ENCODE measurements at places on chromosomes 7 and 10.

DNA sequence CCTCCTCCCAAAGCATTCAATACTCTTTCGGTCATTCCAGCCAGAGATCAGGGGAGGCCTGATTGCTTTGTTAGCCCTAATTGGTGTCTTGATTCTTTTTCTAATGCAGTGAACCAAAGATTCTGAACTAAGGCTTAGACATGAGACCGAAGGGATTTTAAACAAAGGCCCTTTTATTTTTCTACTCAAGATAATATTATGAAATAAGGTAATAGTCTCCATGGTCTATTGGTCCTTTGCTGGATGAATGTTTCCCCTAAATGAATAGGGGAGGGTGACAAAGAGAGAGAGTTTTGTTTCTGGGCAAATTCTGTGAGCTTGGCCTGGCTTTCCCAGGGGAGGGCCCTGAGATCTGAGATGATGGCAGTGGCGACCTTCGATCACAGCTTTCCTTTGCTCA, 449.1 kb downstream of the TYW1 start:
- no peak for DNase-seq

GRCh38 chr10:105699504-105699903, 1058.4 kb downstream of the SORCS3 start:
- DNase-seq = no peak

DNA sequence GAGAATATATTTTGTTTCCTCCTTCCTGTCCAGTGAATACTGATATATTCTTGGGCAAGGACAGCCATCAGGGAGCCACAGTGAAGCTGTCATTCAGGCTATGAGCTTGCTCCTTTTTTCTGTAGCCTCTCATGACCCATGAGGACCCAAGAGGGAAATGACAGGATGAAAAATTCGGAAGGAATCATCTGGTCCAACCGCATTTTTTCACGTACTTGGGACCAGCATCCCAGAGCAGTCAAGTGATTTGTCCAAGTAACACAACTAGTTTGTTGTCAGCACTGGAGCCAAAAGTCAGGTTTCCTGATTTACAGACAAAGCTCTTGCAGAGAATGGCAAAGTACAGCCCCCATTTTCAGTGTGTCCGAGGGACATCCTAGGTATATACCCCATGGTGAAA, 47.2 kb upstream of the AGBL3 start:
- no peak for DNase-seq

DNA sequence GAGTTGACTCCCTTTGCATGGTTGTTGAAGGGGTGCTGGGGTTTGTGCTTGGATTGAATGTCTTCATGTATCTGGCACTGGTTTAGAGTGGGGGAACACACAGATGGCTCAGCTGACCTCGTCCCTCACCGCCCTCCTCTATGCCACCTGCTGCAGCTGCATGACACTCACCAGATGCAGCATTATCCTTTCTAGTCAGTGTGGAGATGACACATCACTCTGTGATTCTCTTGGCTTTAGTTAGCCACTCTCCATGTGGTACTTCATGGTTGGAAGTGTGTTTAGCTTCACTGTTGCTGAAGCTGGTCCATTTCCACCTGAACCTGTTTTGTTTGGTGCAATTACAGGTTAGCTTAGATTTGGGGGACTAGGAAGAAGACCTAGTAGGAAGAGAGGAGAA, 56.3 kb upstream of the BMPER start:
- no peak for DNase-seq

DNA sequence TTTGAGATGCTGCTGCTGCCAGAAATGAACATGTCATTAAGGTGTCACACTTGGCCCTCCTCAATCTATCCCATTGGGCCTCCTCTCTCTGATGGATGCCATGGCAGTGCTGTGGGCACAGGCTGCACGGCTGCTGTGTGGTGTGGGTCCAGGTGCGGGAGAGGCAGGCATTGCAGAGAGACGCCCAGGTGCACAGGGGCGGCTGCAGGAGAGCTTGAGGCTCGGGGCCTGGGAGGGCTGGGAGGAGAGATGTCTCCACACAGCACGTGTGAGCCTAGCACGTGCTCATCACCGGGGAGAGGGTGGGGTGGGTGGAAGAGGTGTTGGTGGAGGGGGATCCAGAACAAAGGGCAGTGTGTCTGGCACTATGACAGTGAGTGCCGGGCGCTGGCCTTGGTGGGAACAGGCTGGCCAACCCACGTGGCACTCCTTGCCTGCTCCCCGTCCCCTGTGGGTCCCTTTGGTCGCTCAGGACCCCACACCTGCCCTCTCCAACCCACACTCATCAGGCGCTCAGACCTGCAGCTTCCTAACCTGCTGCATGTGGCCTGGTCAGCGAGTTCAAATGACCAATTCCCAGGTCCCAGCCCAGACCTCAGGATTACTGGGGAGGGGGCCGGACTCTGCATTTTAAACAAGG, 39.9 kb upstream of the BNIP3 start:
- DNase-seq = no peak

DNA sequence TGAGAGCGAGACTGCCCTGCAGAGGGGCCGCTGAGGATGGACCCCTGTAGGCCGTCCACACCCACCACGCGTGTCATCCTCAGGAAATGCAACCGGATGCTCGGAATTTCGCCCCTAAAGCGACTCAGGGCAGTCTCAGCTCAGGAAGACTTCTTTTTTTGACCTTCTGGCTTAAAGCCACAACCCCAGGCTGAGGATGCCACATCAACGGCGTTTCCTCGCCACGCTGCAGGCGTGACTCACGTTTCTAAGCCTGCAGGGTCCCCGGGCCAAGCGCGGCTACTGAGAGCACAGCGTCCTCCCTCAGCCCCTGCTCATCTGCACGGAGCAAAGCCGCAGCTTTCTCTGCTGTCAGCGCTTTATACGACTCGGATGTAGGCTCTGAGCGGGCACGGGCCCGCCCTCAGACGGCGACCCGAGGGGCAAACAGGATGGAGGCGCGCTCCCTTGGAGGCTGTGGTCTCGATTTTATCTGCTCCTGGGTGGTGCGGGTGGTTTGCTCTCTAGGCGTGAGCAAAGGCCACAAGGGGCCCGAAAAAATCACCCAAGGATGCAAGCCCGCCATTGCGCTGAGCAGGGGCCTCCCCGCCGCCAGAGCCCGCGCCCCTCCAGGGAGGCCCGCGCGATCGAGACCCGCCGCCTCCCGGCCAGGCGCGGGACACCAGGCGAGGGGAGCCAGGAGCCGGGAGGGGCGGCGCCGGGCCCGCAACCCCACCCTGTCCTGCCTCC, 726 bp upstream of the INSIG1 start:
- peak; percentile 78 for DNase-seq

GRCh38 chr7:69364813-69365643, 233.2 kb upstream of the AUTS2 start:
- no peak for DNase-seq

- no peak for DNase-seq
Observed at GRCh38 chr10:81724431-81724830, 150.6 kb upstream of the NRG3 start.

DNA sequence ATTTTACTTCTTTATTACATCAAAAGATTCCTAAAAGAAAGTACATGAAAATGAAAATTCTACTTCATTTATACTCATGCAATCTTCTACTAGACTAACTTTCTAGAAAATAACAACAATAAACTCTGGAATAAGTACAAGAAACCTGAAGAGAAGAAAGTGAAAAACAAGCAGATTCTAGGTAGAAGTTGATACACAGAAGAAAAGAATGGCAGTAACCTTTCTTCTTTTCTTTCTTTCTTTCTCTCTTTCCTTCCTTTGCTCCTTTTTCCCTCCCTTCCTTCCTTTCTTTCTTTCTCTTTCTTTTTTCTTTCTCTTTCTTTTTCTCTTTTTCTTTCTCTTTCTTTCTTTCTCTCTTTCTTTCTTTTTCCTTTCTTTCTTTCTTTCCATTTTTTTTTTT, 541.7 kb upstream of the ANKRD30A start:
- DNase-seq = no peak

DNA sequence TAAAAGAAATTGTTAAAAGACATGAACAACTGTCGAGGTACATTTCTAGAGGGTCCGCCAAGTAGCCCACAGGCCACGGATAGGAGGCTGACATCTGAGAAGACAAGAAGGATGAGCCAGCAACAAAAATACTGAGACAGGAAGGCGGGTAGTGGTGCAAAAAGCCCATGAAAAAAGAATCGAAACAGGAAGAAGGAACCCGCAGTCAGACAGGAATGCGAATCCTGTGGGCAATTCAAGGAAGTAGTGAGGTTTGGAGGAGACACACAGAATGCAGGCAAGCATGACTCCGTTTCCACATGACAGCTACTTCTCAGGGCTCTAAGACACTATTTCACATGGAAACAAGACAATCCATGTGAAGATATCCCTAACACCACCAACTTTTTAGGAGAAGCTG, 125.2 kb downstream of the DOCK4 start:
- DNase-seq = no peak

GRCh38 chr7:106493041-106493731, 167.8 kb downstream of the CCDC71L start:
- DNase-seq = no peak

- no peak for DNase-seq
Observed at GRCh38 chr7:87375662-87376435, 30.4 kb downstream of the CROT start.

DNA sequence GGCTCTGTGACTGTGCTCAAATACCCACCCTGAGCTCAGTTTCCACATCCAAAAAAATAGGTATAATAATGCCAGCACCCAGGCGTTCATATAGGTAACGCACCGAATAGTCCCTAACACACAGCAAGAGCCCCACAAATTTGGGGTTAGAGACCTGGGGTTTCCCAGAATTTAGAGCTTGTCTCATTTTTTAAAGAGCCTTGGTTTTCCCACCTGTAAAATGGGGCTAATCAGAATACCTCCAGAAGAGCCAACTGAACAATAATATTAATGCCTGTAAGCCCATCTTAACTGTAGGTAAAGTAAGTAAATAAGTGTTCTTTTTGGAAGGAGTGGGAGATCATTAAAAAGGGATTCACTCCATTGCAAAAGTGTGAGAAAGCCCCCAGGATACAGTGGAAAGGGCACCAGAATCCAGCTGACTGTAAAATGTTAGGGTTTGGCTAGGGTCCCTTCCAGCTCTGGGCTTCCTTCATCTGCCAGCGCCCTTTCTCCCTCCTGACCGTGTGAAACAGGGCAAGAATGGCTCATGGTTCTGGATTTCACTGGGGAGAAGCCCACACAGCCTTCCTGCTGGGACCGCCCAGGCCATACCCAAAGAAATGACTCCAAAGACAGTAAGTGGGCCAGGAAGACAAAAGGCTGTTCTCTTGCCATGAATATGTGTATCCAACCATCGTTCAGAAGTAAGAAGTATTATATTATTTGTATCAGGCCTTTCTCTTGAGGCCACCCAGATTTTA, 2.1 kb downstream of the MTURN start:
- no peak for DNase-seq

DNA sequence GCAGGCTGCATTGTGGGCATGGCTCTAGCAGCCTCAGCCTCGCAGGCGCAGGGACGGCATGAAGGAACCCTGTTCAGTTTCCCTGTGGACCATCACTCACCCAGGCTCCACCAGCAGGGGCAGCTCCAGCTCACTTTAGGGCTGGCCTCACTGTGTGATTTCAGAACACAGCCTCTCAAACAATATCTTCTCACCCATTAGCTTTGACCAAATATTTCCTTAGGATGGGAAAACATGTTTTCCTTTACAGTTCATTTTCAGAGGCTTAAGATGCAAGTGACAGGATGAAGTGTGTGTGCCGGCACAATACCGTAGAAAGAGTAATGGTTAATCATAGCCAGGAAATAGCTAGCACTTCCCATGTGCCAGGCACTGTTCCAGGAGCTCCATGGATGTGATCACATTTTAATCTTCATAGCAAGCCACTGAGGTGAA, 58.2 kb downstream of the LANCL2 start:
- DNase-seq = no peak

DNA sequence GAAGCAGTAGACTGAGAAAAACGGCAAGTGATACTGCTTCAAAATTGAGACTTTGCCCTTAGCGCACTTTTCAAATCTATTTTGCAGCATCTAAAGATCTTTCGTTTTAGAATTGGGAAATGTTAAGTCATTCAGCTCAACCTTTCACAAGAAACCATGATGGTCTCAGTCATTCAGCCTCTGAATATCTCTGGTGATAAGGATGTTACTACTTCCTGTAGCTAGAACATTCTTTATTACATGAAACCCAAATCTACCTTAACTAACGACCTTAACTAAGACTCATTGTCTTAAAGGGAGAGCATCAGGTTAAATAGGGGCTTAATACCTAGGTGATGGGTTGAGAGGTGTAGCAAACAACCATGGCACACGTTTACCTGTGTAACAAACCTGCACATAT, 26.4 kb upstream of the AKR1B10 start:
- no peak for DNase-seq

DNA sequence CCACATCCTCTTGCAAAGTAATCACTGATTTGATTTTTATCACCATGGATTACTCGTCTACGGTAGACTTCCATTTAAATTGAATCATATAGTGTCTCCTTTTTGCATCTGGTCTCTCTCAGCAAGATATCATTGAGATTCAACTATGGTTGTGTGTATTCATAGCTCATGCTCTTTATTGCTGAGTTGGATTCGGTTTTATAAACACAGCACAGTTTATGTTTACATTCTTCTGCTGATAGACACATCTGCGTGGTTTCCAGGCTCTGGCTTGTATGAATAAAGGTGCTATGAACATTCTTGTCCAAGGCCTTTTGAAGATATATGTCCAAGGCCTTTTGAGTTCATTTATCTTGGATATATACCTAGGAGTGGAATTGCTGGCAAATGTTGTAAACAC, 356.5 kb upstream of the CELF2 start:
- DNase-seq = no peak

GRCh38 chr7:80622541-80622940, 15.9 kb upstream of the CD36 start:
- DNase-seq = no peak

DNA sequence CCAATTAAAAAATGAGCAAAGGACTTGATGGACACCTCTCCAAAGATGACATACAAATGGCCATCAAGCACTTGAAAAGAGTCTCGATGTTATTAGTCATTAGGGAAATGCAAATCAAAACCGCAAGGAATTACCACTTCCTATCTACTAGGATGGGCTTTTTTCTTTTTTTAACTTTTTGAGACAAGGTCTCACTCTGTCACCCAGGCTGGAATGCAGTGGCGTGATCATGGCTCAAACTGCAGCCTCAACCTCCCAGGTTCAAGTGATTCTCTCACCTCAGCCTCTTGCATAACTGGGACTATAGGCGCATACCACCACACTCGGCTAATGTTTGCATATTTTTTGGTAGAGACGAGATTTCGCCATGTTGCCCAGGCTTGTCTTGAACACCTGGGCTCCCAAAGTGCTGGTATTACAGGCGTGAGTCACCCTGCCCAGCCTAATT, 13.6 kb downstream of the NKX1-2 start:
- no peak for DNase-seq

- DNase-seq = no peak
Observed at GRCh38 chr7:44891791-44892190, 6.5 kb upstream of the PURB start.

Measured in activated CD4-positive, alpha-beta T cell treated with anti-CD3 and anti-CD28 coated beads, Interleukin-2, amount 50 U/mL, for 4 hours (primary cell).